Pulmonary artery endothelial cell (primary cell): ENCODE measurements at places on chromosomes 16 and 17.

DNA sequence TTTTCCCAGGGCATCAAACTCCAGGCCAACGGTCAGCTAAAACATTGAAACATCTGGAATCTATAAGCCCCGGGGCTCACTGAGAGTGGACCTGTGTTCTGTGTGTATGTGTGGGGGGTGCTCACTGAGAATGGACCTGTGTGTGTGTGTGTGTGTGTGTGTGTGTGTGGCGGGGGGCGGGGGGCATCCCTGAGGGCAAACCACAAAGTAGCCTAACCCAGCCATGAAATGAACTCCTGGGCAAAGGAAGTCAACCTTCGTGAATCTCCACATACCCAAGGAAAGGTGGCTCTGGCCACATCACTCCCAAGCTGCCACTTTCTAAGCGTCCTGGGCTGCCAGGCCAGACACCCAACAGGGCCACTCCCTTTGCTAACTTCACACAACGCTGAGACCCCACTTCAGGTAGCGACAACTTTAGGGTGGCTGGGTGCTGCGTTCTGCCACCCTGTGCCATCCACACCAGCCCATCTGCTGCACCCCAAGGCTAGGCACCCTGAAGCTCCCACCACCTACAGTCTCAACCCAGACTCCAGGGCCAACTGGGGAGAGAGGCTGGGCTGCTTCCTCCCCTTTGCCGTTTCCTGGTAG, 1.6 kb downstream of the MAFG start:
- DNase-seq, result no peak

GRCh38 chr17:80456465-80457235, 19.8 kb downstream of the NPTX1 start:
- no peak for DNase-seq

DNA sequence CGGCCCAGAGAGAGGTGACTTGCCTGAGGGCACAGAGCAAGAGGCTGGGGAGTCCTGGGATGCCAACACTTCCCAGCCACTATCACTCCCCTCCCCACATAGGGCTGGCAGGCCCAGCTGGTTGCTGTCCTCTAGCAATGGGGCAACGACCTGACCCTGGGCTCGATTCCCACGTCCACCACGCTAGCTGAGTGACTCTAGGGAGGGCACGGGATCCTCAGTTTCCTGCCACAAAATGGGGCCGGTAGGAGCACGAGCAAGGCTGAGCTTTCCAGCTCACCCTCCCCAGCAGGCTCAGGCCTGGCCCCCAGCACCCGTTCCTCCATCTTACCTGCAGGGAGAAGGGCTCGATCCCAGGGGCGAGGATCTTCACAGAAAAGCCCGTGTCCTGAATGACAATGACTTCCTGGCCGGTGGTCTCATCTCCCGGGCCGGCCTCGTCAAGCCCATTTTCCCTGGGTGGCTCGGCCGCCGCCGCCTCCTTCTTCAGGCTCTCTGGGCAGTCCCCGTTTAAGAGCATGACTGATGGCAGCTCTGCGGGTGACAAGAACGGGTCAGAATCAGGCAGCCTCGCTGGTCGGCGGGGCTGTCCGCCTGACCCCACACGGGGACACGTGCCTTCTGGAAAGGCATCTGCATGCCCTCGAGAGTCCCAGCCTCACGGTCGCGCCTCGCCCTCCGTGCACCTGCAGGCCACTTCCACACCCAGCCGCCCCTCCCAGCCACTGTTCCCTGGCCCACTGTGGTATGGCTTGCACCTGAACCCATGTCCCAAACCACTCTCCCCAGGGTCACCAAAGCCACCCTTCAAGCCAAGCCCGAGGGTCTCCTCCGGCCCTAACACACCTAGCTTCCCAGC, 7.3 kb downstream of the CLUH start:
- DNase-seq, result no peak

DNA sequence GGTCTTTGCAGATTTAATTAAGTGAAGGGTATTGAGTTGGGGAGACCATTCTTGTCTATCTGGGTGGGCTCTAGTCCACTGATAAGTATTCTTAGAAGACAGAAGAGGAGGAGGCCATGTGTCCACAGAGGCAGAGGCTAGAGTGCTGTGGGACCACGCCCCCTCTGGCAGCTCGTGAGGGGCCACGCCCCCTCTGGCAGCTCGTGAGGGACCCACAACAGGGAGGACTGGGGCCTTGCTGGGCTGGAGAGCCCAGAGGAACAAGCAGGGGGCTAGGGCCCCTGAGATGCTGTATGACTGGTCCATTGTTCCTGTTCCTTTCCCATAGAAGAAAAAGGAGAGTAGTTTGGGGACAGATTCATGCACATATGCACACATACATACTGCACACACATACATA, 106.8 kb downstream of the METRNL start:
- DNase-seq, result no peak

DNA sequence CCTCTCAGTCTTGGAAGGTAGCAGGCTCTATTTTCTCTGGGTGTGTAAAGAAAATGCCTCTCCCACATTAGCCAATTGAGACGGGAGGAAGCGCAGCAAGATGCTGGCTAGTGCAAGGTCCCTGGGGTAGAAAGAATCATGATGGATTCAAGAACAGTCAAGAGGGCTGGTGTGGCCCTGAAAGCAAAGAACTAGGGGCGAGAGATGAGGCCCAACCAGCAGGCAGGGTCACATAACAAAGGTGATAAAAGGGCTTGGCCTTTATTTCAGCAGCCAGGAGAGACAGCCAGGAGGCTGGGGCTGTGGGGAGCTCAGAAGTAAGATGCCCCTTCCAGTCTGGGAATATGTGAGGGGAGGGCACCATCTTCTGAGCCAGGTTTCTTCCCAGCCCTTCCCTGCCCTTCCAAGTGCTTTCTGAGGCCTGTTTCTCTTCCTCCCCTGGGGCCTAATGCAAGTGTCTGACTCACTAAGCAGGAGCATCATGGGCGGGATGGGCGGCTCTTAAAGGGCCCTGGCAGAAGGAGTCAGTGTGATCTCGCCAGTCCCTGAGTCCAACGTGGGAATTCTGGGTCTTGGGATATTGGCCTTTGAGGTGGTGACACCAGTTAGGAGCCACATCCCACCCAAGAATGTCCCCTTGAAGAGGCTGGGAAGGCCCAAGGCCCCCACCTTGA, 3.9 kb upstream of the NLRC5 start:
- peak; percentile 43 for DNase-seq

- DNase-seq, result no peak
Measured at GRCh38 chr17:4572131-4572530, 11.8 kb upstream of the GGT6 start.

DNA sequence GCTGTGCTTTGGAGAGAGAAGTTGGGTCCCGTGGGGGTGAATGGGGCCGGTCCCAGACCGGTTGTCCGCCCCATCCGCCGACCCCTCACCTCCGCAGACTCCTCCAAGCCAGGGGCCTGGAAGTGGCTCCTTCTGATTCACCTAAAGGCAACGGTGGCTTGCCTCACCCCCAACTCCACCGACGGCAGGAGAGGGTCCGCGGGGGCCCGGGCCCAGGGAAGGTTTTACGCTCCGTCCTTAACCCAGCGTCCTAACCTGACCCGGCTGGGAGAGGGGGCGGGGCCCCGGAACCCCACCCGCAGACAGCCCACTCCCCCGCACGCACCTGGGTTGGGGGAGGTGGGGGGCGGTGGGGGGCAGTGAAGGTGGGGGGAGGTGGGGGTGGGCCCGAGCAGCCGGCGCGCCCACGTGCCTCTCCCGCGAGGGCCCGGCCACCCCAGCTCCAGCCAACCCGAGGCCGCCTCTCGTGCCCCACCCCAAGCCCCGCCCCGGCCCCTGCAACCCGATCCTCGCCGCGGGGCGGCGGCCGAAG, 12.7 kb upstream of the CD300A start:
- DNase-seq, result no peak

- no peak for DNase-seq
Measured at GRCh38 chr17:77645072-77646045, 313.1 kb upstream of the TNRC6C start.

- DNase-seq, result no peak
Measured at GRCh38 chr16:80051040-80051439, 450.5 kb upstream of the MAF start.

DNA sequence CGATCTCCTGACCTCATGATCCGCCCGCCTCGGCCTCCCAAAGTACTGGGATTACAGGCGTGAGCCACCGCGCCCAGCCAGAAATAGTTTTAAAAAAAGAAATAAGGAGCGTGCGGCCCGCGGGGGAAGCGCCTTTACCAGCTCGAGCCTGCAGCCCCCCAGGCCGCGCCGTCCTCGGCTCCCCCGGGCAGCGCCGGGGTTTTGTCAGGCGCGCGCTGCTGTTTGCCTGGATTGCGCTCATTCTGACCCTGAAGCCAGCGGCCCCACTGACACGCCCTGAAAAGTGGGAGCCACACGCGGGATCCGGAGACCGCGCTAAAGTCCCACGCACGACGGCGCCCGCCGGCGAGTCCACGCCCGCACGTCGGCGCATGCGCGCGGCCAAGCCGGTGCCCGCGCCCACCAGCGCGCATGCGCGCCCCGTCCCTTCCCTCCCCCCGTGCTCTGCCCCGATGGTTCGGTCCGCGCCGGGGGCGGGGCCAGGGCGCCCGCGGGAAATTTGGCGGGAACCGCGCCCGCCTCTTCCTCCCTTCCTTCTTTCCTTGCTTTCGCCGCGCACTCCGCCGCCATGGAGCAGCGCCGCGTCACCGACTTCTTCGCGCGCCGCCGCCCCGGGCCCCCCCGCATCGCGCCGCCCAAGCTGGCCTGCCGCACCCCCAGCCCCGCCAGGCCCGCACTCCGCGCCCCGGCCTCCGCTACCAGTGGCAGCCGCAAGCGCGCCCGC, at the start of gene CDT1:
CDT1 (plus strand) TSS at position 526 of the 724 bp plus-strand sequence; CDS start at position 569, 43 bp downstream.
- DNase-seq, result no peak

DNA sequence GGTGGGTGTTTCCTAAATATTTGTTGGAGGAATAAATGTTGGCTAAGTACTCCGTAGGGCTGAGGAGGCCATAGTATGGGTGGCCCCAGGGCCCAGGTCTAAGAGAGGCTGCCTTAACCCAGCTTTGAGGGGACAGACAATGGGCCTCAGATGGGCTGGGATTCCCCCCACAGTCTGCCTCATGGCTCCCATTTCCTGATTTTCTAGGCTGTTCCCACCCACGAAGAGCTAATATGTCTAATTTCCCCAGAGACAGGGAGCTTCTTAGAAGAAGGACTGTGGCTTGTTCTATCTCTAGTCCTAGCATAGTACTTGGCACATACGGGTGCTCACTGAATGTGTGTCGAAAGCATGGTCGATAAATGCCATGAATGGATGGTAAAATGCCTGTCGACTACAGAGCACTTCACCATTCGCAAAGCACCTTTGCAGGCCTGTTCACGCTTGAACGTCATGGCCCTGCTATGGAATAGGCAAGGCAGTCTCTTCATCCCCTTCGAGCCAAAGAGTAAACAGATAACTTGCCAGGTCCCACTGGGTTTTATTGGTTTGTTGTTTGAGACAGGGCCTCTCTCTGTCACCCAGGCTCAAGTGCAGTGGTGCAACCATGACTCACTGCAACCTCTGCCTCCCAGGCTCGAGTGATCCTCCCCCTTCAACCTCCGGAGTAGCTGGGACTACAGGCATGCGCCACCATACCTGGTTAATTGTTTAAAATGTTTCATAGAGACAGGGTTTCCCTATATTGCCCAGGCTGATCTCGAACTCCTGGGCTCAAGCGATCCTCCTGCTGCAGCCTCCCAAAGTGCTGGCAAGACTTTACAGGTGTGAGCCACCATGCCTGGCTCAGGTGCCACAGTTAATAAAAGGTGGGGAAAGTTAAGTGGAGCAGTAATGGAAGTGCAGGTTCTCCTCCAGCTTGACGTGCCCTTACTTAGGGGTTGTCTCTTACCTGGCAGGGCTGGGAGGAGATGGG, 9.7 kb downstream of the CHAD start:
- no peak for DNase-seq

DNA sequence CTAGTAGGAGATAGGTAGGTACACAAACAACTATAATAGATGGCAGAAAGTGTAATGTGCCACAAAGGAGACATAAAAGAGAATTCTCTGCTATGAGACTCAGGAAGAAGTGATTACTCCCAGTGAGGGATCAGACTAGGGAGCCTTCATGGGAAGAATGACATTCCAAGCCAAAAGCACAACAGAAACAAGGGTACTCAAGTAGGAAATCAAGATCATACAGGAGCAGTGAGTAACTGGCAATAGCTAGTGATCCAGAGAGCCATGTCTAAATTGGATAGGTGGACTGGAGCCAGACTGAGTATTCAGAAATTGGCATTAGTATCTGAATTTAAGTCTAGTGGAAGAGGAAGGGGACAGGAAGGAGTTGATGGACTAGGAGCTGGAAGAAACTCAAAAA, 10.7 kb downstream of the RFFL start:
- DNase-seq, result no peak

DNA sequence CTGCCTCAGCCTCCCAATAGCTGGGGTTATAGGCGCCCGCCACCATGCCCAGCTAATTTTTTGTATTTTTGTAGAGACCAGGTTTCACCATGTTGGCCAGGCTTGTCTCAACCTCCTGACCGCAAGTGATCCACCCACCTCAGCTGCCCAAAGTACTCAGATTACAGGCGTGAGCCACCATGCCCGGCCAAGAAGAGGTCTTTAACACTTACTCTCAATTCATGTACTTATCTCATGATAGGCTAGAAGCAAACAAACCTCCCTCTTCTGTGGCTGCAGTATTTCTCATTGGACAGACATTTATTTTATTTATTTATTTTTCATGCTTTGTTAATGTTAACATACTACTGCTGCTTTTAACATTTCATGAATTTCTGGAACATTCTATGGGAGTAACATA, 7.0 kb upstream of the NT5C start:
- no peak for DNase-seq

- DNase-seq, result no peak
Measured at GRCh38 chr16:78504401-78504851, 405.0 kb downstream of the WWOX start.

- no peak for DNase-seq
Measured at GRCh38 chr16:84979516-84979915, 31.8 kb downstream of the ZDHHC7 start.

GRCh38 chr17:68200689-68201417, 47.0 kb upstream of the AMZ2 start:
- DNase-seq, result peak; percentile 57

- DNase-seq, result peak; percentile 52
Measured at GRCh38 chr17:65027305-65027704, 29.2 kb downstream of the GNA13 start.

DNA sequence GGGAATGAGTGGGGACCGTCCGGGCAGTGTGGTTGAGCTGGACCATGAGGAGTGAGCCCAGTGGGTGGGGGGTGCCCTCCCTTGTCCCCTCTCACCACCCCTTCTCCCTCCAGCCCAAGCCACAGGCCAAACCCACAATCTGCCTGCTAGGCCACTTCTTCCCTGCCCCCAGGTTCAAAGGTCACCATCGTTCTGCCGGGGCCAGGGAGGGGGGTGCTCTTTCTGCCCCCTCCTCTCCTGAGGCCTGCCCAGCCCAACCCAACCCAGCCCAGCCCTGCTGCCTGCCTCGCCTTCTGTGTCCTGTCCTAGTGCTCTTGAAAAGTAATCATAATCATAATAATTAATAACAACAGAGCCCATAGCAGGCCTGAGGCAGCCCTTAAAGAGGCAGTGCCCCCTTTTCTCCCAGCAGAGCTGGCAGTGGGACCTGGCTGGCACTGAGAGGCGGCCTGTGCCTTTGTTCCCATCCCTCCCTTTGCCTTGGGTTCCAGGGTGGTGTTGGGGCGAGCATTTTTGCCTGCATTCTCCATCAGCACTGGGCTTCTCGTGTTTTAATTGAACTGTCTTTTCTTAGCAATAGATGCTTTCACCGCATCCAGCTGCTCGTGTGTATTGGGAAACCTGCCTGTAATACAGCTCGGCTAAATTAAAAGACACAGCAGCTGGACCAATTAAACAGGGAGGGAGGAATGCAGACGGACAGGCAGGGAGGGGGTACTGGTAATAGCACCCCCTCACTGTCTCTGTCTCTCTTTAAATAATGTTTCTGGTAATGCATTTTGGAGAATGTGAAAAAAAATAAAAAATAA, 46.8 kb downstream of the SREBF1 start:
- DNase-seq, result no peak
